ENCODE measurements at places on chromosomes 4 and X.
A peak's percentile ranks its signal among the peaks of the same experiment; 100 is the strongest.

DNA sequence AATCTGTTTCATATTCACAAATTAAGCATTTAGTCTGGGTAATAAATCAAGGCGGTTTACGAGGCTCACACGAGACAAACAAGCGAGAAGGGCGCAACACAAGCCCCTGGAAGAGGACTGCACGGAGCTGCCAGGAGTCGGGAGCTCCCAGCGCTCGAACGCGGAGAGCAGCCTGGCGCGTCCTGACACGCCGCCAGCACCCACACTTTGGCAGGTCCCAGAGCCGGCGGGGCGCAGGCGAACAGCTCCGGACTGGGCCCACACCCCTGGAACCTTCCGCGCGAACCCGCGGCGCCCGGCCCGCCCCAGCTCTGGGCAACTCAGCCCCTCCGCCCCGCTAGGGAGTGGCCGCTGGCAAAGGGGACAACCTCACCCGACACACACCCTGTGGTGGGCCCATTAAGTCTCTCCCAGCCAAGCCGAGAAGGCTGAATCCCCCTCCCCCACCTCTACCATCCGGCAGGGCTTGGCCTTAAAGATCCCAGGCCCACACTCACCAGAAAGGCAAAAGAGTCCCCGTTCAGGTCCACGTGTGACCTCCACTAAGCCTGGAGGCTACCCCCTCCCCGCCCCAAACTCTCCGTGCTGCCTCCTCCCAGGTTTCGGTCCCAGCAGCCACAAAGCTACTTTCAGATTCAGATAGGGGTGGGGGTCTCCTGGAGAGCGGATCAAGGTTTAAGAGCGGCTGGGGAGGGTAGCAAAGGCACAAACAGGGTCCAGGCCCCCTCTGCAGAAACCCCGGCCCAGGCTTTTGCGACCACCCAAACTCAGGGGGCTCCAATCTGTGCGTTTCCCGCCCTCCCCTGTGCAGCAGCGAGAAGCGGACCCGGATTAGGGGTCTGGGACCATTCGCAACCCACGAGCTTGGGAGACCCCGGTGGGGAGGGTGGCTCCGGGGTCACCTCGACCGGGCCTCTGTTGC lies 47.5 kb upstream of the BCOR start:
- DNase-seq, result no peak

- no peak for DNase-seq
These were observed 81.9 kb upstream of the DHRSX start for GRCh38 chrX:2582667-2583066.

GRCh38 chr4:160142579-160142978 lies 1039.7 kb downstream of the RAPGEF2 start:
- no peak for DNase-seq

- DNase-seq, result no peak
These were observed 9.1 kb downstream of the WFS1 start for GRCh38 chr4:6278801-6279197.

GRCh38 chr4:145195167-145195952 lies 15.0 kb upstream of the OTUD4 start:
- DNase-seq, result no peak

GRCh38 chrX:7552760-7553159 lies 290.2 kb upstream of the VCX start:
- no peak for DNase-seq

- DNase-seq, result peak; percentile 17
These were observed 61.1 kb upstream of the VAMP7 start for GRCh38 chrX:155819966-155820491.

- no peak for DNase-seq
These were observed 293.1 kb downstream of the CAMK2D start for GRCh38 chr4:113468165-113469022.

- no peak for DNase-seq
These were observed 42.1 kb downstream of the TRIM61 start for GRCh38 chr4:164935363-164935762.

GRCh38 chr4:55033296-55033695 lies 92.1 kb downstream of the KDR start:
- no peak for DNase-seq

- no peak for DNase-seq
These were observed 80.5 kb downstream of the TSPAN5 start for GRCh38 chr4:98577956-98578355.

DNA sequence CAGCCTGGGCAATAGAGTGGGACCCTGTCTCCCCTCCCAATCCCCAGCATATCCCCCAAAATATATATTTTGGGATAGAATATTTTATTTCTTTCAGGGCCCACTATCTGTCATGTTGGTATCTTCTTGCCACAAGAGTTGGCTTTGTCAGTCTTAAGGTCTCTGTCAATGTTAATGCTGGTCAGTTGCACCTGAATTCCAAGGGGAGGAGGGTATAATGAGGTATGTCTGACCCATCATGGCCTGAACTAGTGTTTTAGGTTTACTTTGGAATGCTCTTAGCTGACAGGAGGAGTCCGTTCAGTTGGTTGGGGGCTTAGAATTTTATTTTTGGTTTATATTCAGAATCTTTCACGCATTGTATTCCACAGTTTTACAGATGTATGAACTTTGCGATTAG lies 6.2 kb upstream of the RPS3A start:
- no peak for DNase-seq

DNA sequence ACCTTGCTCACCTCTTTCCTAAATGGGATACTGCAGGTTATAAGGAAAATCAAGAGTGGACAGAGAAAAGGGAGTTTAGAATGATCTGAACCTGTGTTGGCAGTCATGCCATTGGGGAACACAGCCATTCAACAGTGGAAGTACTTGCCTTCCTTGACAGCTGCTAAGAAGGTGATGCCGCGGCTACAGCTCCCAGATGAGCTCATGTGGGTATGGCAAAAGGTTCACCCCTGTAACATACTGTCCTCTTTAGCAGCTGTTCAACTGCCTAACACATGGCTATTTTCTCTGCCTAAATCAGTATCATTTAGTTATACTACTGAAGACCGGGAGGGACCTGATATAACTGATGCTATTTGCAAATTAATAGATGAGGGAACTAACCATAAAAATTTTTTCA lies 76.8 kb downstream of the DCHS2 start:
- no peak for DNase-seq

DNA sequence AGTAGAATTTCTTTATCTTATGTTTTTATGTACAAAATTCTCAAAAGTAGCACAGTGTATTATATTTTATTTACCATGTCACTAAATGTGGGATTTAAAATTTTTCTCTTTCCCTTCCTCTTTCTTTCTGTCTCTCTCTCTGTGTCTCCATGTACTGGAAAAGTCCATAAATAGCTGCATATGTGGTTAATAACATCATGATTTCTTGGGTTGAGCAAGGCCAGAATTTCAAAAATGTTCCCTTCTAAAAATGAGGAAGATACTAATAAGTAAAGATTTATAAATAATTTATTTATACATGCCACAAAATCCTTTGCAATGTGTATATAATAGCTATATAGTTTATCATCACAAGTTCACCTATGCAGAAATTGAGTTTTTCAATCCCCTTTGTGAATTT lies 29.1 kb upstream of the DKK2 start:
- no peak for DNase-seq

GRCh38 chr4:150004481-150004880 lies 73.8 kb upstream of the DCLK2 start:
- no peak for DNase-seq

DNA sequence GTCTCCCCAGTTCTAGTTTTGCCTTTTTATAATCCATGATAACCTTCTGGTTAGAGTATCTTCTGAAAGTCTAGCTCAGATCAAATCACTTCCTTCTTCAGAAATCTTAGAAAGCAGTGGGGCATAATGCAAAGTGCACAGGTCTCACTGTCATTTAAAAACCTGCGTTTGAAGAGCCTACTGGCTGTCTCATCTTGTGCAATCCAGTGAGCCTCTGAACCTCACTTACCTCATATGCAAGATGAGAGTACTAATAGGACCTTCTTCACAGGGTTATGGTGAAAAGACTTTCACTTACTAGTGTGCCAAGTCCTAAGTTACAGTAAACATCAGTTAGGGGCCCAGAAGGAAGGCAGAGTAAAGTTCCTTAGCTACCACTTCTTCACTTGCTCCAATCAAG lies 131.4 kb downstream of the ENOX2 start:
- DNase-seq, result no peak

GRCh38 chrX:46814966-46815365 lies 21.9 kb upstream of the RP2 start:
- DNase-seq, result no peak

DNA sequence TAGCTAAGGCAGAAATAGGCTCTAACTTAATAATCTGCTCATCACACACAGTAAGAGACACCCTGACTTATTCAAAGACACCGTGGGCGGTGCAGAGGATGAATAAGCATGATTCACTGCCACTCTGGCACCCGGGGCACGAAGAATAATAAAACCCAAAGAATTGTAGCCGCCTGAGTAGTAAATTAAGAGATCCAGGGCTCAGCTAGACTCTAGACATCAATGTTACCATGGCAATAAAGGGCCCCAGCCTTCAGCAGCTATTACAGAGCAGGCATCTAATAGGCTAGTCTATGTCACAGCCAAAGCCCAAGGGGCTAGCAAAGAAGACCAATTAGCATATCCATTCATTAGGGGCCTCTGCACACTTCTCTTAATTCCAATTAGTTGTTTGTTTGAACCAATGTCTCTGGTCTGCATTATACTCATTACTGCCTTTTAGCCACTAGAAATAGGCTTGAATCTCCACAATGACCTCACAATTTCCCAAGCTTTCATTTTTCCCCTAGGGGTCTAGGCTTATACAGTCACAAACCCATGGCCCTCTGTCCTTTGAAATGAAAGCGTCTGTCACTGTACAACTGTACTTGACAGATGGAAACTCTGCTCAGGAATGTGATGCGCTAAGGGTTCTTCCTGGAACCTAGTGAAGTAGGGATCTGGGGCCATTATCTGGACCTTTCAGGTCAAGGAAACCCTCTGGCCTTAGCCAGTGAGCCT lies 3.0 kb upstream of the ATP1B4 start:
- peak; percentile 19 for DNase-seq

DNA sequence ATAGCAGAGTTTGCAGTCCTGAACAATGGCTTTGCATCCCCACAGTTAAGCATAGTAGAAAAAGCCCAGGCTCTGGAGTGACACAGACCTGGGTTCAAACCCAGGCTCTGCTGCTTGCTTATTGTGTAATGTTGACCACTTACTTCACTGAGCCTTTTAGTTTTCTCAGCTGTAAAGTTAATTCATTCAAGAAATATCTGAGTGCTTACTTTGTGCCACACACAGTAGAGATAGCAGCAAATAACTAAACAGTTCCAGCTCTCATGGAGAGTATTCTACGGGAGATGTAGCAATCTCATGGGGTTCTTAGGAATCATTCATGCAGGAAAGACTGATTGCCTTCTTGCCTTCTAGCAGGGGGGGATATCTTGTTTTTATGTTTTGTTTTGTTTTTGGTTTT lies 63.2 kb downstream of the SLC9A6 start:
- no peak for DNase-seq

- no peak for DNase-seq
These were observed 6.3 kb upstream of the HPRT1 start for GRCh38 chrX:134453631-134454030.

DNA sequence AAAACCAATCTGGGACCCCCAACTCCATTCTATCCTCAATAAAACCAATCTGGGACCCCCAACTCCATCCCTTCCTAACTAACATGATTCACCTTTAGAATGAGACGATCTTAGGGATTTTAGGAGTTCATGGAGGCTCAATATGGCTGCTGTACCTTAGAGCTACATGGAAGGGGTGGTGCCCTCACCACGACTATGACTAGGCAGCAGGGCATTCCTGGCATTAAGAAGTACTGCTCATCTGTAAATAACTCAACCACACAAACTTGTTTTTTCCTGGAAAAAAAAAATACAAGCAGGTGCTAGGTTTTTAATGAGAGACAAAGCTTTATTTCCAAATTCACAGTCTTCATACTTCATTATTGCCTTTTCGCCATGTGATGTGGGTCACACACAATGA lies 346.5 kb upstream of the FAT1 start:
- DNase-seq, result no peak

GRCh38 chr4:28241021-28241420 lies 1380.4 kb downstream of the STIM2 start:
- no peak for DNase-seq
